Mesothelial cell of epicardium (in vitro differentiated cells): ENCODE measurements at places on chromosomes 3 and 15.

- H3K27ac ChIP-seq = no peak overlapping the region
- DNase-seq = no peak
- no peaks in the 10 kb centered on the region for H3K36me3 ChIP-seq
- peaks cover 47% of the 10 kb centered on the region for H3K27me3 ChIP-seq
- H3K4me3 ChIP-seq = no peak overlapping the region
- peaks cover 45% of the 10 kb centered on the region for H3K4me1 ChIP-seq
Observed at GRCh38 chr15:65081758-65082157, 5.2 kb downstream of the KBTBD13 start.

GRCh38 chr15:50377867-50378751 lies 23.1 kb upstream of the GABPB1 start:
- no peak for DNase-seq
- H3K36me3 ChIP-seq = no peaks in the 10 kb centered on the region
- no peak overlapping the region for H3K4me3 ChIP-seq
- peaks cover 11% of the 10 kb centered on the region for H3K4me1 ChIP-seq

GRCh38 chr15:73457334-73457733 lies 14.4 kb downstream of the REC114 start:
- no peak overlapping the region for H3K4me3 ChIP-seq
- H3K4me1 ChIP-seq = no peaks in the 10 kb centered on the region
- peaks cover 7% of the 10 kb centered on the region for H3K27me3 ChIP-seq
- no peak for DNase-seq
- no peaks in the 10 kb centered on the region for H3K36me3 ChIP-seq

DNA sequence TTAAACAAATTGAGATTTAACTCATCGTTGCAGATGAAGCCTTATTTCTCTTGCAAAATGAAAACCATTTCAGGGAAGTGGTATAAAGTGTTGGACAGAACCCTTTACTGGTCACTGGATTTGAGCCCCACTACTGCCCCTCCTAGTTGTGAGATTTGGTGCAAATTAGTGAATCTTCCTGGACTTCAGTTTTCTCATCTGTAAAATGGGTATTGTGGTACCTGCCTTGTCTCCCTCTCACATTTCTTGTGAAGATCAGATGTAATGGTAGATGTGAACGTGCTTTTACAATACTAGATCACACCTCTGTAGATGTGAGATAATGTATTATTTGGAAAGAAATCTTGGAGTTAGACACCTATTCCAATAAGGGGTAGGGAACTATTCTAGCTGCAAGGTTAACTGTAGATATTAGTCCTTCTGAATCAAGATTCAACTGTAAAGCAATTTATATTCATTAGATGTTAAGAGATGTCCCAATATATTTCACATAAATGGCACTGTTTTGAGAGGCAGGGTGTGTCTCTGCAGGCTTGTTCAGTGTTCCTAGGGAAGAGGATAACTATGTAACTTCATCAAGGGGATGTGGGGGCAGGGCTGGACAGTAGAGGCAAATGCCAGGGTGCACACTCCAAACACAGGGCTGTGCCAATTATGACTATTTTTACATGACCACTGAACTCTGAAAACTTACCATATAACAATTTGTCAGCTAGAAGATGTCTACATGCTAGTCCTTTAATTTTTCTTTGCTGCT lies 112.4 kb upstream of the PFN2 start:
- H3K4me3 ChIP-seq = no peak overlapping the region
- H3K36me3 ChIP-seq = no peaks in the 10 kb centered on the region
- H3K4me1 ChIP-seq = peaks cover 48% of the 10 kb centered on the region
- DNase-seq = no peak
- no peak overlapping the region for H3K27ac ChIP-seq

DNA sequence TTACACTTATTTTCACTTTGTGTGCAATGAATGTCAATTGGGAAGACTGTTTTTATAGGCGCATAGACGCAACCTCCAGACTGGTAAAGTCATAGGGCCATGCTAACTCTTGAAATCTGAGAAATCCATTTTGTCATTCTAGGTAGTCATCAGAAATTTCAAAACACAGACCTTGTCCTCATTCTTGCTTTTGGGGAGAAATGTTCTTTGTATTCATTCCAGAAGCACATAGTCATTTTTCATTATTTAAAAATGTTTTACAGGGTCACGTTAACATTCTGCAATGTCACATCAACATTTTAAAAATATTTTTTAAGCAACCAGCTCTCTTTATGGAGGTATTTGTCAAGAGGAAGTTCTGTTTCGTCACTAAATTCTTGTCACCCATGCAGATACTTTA lies 898.4 kb downstream of the PDCD6IP start:
- peaks cover 5% of the 10 kb centered on the region for H3K36me3 ChIP-seq
- no peak for DNase-seq
- no peak overlapping the region for H3K27ac ChIP-seq
- no peaks in the 10 kb centered on the region for H3K4me1 ChIP-seq

DNA sequence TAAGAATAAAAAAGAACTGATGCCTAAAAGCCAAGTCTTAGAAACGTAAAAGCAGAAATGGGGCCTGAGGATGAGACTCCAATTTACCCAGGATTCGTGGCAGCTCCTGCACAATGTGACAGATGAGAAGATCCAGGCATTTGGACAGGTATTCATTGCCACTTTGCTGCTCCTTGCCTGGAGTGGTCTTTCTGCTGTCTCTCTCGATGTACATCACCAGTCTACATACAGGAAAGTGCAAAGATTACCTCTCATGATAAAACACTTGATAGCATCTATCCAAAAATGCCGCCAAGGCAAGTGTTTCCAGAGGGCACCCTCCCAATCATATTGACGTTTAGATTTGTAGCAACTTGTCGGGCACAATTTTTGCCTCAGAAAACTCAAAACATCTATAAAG lies 244.3 kb downstream of the ULK4 start:
- H3K36me3 ChIP-seq = no peaks in the 10 kb centered on the region
- no peaks in the 10 kb centered on the region for H3K27me3 ChIP-seq
- no peak for DNase-seq
- H3K4me3 ChIP-seq = no peak overlapping the region

GRCh38 chr15:97053635-97054034 lies 723.1 kb downstream of the NR2F2 start:
- H3K27ac ChIP-seq = no peak overlapping the region
- H3K4me3 ChIP-seq = no peak overlapping the region
- DNase-seq = no peak
- no peaks in the 10 kb centered on the region for H3K36me3 ChIP-seq
- H3K4me1 ChIP-seq = peaks cover 10% of the 10 kb centered on the region

GRCh38 chr3:186461141-186461540 lies 83.0 kb downstream of the CRYGS start:
- H3K4me1 ChIP-seq = no peaks in the 10 kb centered on the region
- no peak overlapping the region for H3K27ac ChIP-seq
- H3K36me3 ChIP-seq = no peaks in the 10 kb centered on the region
- H3K4me3 ChIP-seq = no peak overlapping the region
